Caco-2 (cell line): ENCODE measurements at places on chromosomes 5 and 9. TPM values are rescaled to one million over a fixed set of nuclear protein-coding genes. Genes with fewer than 3 reads are reported as not detected.

- H3K27ac ChIP-seq, result no peak overlapping the region
- no peaks in the 10 kb centered on the region for H3K27me3 ChIP-seq
- H3K4me3 ChIP-seq, result no peak overlapping the region
- no peaks in the 10 kb centered on the region for H3K4me1 ChIP-seq
Observed at GRCh38 chr5:60185231-60186099, 291.9 kb upstream of the PDE4D start.

DNA sequence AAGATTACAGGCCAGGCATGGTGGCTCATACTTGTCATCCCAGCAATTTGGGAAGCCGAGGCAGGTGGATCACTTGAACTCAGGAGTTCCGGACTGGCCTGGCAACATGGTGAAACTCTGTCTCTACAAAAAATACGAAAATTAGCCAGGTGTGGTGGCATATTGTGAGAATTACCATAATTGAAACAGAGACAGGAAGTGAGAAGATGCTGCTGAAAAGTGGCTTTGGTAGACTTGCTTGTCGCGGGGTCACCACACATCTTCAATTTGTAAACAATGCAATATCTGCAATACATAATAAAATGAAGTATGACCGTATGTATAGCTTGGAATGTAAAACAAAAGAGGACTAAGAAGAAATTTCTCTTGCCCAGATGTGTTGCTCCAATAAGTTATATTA, 490.5 kb downstream of the GABRG2 start:
- no peak overlapping the region for H3K4me3 ChIP-seq
- no peaks in the 10 kb centered on the region for H3K27me3 ChIP-seq
- H3K4me1 ChIP-seq, result no peaks in the 10 kb centered on the region
- no peak for DNase-seq

- H3K4me1 ChIP-seq, result peaks cover 13% of the 10 kb centered on the region
- H3K27me3 ChIP-seq, result no peaks in the 10 kb centered on the region
Observed at GRCh38 chr5:43303242-43303641, 10.0 kb downstream of the HMGCS1 start.

DNA sequence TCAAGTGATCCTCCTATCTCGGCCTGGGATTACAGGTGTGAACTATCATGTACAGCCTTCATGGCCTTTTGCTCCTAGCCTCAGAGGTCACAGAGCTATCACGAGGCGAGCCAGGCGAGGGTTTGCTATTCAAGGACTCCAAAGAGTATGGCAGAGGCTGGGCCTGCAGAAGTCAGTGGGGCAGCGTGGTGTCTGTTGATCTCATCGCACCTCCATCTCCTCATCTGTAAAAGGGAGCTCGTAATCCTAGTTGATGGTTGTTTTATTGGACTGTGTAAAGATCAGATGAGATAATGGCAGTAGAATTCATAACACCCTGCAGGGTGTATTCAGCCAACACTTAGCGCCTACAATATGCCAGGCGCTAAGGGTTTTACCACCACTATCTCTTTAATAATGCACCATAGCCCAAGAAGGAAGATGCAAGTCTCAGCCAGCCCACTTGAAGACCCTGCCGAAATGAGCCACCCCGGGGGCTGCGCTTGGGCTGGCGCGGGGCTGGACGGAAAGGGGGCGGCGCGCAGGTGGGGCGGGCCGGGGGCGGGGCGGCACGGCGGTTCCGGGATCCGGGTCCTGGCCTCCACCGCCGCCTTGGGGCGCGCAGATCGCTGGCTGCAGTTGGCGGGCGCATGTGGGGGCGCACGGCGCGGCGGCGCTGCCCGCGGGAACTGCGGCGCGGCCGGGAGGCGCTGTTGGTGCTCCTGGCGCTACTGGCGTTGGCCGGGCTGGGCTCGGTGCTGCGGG, at the start of gene GALNT12:
Gene GALNT12 (plus strand): TSS at position 601 of the 744 bp plus-strand sequence. CDS start 29 bp downstream, at position 630.
- H3K27me3 ChIP-seq, result no peaks in the 10 kb centered on the region
- DNase-seq, result no peak
- H3K27ac ChIP-seq, result no peak within 1 kb of the TSS
- H3K36me3 ChIP-seq, result no peaks in the 10 kb centered on the region
- H3K4me3 ChIP-seq, result peak within 1 kb of the TSS; percentile 65
- H3K4me1 ChIP-seq, result peaks cover 33% of the 10 kb centered on the region

Gene SLC26A2
- 43.9 and 49.1 TPM in 2 replicates for total RNA-seq

Gene OR1J2
- not detected in 2 replicates for total RNA-seq

Gene SAXO1
- total RNA-seq, result 0.20 TPM in 1 of 2 replicates, not detected in the other
